ENCODE measurements at places on chromosomes 11 and 22.

DNA sequence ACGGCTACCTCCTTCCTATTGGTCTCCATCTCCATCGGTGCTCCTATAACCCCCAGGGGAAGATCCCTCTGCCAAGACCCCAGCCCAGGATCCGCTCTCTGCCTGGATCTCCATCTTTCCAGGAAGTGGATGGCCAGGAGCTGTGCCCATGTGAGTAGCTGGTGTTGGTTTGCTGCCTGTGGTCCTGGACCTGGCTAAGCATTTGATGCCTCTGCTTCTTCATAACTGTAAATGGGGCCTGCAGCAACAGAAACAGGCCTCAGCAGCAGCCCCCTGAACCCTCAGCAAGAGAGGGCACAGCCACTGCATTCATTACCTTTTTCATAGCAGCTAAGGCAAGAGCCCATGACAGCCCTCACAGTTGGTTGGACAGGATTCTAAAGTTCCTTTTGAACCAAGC, 26.6 kb upstream of the CSNK2A3 start:
- no peak for DNase-seq

DNA sequence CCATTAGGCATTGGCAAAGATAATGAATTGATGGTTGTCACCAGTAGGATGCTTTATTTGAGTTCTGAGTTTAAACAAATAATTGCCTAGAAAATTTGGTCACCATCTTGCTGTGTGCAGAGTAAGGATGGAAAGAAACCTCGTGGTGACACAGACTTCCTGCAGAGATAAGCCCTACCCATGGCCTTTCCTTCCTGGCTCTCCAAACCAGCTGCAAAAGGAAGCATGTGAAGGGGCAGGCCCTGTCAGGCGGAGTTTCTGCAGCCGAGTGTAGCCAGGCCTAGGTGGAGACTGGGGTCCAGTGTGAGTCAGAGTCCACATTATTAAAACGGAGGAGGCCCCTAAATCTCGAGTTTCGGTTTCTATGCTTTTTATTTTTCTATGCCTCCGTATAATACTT, 83.1 kb upstream of the ADSL start:
- DNase-seq: no peak

DNA sequence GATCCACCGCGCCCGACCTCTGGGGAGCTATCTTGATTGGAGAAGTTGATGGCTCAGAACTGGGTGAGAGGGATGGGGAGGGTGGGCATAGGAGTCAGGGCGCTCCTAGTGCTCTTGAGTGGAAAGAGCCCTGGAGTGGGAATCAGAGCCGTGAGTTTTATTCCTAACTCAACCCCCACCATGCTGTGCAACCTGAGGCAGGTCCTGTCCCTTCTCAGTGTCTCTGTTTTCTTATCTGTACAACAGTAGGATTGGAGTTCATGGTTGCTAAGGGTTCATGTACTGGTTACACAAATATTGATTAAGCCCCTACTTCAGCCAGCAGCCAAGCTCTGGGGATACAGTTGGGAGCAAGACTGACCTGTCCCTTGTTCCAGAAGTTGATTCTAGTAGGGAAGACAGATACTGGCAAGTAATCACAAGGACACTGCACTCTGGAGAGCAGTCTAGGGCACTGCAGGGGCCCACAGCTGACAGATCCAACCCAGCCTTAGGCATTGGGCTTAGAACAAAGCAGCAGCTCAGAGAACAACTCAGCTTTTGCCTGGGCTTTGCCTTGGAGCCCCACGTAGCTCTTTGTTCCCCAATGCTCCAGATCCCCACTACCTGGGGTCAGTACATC, 12.4 kb upstream of the DAGLA start:
- no peak for DNase-seq

DNA sequence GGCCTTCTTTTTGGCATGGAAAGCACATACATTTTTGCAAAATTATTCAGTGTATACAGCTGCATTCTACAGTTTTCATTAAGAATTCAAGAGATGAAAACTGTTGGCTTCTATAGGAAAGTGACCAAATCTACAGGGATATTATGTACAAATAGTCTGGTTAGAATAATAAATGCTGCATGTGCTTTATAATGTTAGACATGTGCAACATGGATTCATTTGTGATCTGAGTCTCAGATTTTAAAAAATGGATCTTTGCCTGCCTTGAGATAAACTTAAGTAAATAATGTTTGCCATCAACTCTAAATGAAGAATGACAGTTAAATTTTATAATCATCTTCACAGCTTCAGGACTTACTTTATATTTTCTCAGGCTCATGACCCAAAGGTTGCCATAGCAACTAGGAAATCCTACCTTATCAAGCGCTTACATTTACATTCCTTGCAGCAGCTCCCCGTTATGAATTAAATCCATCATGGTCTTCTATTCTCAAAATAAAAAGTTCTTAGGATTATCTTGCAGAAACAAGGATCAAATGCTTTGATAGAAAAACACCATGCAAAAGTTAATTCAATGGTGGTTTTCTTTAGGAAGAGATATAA, 200.2 kb downstream of the CADM1 start:
- no peak for DNase-seq

DNA sequence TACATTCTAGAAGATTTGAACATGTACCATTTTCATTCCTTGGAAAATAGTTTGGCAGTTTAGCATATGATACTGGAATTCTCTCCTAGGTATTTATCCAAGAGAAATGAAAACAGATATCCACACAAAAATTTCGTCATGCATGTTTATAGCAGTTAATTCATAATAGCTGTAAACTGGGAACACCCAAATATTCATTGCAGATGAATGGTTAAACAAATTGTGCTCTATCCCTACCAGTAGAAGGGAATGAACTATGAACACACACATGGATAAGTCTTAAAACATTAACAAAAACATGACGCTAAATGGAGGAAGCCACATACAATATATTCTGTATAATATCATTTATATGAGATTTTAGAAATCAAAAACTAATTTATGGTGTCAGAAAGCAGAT, 61.5 kb downstream of the PDE3B start:
- no peak for DNase-seq

DNA sequence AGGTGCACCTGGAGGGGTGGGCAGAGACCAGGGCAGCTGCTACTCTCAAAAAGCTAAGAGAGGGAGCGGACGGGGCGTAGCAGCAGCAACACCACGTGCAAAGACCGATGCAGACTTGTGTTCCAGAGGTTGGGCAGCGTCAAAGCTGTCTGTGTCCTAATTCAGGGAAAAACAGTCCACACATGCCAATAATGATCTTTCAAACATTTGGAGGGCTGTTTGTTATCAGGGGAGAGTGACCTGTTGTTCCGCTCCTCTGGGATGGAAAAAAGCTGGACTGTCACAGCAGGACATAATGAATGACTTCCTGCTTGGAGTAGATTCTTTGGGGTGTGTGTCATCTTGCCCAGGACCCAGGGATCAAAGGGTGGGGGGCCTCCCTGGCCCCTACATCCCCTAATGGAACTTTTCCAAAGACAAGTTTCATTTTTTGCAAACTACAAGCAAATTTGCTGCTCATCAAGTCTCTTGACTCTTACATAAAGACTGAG, 6.2 kb upstream of the FBLN1 start:
- no peak for DNase-seq

DNA sequence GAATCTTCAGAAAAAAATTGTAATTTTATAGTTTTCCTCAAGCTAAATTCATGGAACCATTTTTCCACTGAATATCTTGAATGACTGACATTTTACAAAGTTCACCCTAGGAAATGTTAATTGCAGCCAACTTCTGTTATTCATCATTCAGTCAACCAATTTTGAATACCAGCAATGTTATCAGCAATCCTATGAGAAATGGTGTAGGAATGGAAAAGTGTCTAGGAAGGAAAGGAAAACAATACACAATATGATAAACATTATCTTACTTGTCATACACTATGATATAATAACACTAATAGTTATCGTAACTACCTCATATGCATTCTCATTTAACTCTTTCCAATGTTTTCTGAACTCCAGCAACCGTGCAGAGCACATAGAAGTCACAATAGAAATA, 790.5 kb upstream of the LRRC4C start:
- no peak for DNase-seq
